Foreskin fibroblast (primary cell): ENCODE measurements at places on chromosomes 16 and 17.
A peak's percentile ranks its signal among the peaks of the same experiment; 100 is the strongest.

- peak; percentile 52 for DNase-seq
Observed at GRCh38 chr16:54928411-54929089, 2.1 kb upstream of the IRX5 start.

- no peak for DNase-seq
Observed at GRCh38 chr17:40328386-40328766, 19.4 kb downstream of the RARA start.

DNA sequence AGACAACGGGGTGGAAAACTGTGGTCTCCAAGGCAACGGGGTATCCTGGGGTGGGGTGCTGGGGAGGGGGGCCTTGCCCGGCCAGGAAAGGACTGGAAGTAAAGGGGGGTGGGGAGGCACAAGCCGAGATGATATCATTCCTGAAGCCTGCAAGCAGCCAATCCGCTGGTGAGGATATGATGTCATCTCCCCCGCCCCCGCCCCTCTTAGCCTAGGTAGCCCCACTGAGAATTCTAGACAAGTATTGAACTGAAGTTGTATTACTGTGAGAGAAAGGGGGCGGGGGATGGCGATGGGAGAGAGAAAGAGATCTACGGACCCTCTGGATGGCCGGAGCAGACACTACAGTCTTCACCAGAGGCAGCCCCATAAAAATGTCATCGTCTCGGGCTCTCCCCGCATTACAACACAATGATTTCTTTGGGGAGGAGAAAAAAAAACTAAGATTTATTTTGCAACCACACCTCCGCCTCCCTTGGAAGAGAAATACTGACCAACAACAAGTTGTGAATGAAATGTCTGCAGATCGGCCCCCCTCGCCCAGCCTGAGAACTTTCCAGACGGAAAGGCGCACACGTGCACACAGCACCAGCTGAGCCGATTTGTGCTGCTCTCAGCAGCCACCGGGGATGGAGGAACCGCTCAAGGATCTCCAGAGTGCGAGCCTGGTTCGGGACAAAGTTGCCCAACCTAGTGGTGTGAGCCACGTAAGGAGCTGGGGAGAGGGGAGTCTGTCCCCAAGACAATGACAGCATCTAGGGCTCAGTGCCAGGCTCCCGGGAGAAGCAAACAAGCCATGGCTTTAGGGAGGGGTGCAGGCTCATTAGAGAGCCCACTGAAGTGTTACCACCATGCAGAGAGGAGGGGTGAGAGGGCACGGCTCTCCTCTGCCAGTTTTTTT is 222.1 kb downstream of the SOX9 start:
- DNase-seq, result no peak

DNA sequence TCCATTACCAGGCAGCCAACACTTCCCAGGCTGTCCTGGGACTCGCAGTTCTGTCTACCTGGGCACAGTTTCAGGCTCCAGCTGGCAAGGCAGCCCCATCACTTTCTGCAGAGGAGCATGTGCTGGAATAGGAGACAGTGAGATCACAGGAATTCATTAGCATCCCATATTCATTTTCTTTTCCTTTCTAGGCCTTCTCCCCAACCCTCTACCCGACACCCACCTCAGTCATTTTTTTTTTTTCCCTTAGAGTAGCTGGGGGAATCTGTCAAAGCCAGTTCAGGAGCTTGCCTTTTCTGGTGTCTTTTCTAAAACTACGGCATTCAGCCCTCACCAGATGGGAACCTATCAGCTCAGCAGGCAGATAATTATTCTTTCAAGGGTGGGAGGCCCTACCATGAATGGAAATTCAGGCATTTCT is 42.4 kb upstream of the FBXO47 start:
- no peak for DNase-seq

- no peak for DNase-seq
Observed at GRCh38 chr16:23902034-23902747, 66.4 kb downstream of the PRKCB start.

GRCh38 chr17:69729944-69730343 is 315.4 kb downstream of the MAP2K6 start:
- DNase-seq, result peak; percentile 67

GRCh38 chr17:61402978-61403800 is 3.5 kb downstream of the TBX2 start:
- peak; percentile 70 for DNase-seq

- no peak for DNase-seq
Observed at GRCh38 chr16:76984196-76984595, 206.8 kb upstream of the MON1B start.

- DNase-seq, result no peak
Observed at GRCh38 chr17:81635431-81635830, 1.5 kb downstream of the NPLOC4 start.

GRCh38 chr16:89036776-89037175 is 56.9 kb upstream of the ACSF3 start:
- no peak for DNase-seq

DNA sequence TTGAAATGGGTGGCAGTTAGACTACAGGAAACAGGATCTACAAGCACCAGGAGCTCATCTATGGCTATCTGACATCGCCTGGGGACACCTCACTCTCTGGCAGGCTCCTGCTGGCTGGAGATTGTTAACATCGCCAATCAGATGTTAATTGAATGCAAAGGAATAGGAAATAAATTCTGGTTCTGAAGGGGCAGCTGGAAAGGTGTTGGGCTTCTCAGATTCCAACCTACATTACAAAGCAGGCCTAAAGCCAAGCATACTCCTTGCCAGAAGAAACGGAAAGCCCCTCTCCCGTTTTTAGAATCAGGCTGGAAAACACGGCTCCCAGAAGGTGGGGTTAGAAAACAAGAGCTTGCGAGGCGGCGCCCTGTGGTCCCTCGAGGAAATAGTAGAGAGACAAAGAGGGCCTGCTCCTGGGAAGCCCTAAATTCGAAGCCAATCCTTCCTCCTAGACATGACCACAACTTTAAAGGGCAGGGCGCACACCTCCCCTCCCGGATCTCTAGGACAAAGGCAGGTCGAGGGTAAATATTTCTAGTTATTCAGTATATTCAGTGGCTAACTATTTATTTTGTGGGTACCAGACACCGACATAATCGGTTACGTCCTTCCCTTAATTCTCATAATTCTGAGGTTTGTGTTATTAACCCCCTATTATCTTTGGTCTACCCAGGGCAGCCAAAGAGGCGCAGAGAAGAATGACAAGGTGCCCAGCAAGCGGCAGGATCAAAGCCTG is 763 bp upstream of the TOM1L1 start:
- no peak for DNase-seq

- DNase-seq, result no peak
Observed at GRCh38 chr17:10447026-10447931, 22.1 kb downstream of the MYH4 start.

- no peak for DNase-seq
Observed at GRCh38 chr17:79748295-79749099, 17.8 kb downstream of the ENPP7 start.

- no peak for DNase-seq
Observed at GRCh38 chr17:80668375-80669148, 123.9 kb downstream of the RPTOR start.

- no peak for DNase-seq
Observed at GRCh38 chr16:69424935-69425784, 741 bp downstream of the CYB5B start.

DNA sequence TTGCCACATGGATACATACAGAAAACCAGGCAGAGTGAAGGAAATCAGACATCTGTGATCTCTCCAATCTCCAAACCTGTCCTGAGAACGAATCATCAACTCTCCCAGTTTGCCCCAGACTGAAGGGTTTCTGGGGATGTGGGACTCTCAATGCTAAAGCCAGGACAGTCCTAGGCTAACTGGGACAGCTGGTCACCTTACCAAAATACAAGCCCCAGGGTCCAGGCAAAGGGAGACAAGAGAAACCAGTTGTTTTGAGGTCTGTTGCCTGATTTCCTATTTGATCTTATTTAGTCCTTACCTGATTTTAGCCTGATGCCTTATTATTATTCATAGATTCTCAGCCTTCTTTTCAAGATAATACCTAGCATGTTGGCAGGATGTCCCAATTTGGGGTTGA is 51.7 kb upstream of the TAC4 start:
- DNase-seq, result no peak

- DNase-seq, result no peak
Observed at GRCh38 chr17:78300962-78301820, 58.7 kb downstream of the SOCS3 start.

- DNase-seq, result no peak
Observed at GRCh38 chr17:39536468-39536867, 71.3 kb downstream of the NEUROD2 start.

DNA sequence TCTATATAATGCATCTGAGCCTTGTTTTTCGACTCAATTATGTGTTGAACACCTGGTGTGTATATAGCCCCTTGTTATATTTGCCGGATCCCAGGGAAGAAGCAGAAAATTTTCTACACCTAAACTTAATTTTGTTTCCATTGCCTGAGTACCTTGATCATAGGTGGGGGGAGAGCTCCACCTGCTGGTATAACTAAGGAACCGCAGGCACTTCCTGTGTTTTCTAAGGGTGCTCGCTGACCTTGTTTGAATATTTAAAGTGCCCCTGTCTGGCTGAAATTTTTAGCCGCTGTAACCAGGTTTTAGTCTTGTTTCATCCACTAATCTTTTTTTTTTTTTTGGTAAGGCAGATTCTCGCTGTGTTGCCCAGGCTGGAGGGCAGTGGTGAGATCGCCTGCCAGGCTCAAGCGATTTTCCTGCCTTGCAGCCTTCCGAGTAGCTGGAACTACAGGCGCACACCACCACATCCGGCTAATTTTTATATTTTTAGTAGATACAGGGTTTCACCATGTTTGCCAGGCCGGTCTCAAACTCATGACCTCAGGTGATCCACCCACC is 6.5 kb upstream of the NUBP1 start:
- peak; percentile 79 for DNase-seq

DNA sequence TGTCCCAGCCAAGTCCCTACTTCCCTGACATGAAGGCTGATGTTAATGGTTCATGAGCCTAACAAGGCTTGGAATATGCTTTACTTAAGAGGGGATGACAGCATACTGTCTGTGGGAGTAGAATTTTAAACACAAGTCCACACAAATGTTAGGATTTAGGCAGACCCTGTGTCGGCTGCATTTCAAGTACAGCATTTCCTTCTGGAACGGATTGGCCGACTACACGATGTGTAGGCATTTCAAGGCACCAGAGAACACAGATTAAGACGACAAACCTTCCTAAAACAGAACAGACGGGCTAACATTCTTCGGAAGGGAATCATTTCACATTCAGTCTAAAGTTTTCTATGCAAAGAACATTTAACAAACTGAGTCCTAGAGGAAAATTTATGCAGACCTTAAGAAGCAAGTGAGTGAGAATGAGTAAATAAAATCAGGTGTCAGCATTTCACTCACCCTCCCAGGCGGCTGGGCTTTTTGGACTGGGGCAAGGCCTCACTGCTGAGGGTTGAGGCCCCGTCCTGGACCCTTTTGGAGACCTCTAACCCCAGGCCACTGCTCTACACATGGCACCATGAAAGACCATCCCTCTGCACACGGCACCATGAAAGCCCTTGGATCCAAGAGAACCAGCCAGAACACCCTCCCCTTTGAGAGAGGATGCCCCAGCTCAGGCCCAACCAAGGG is 67.5 kb downstream of the SMPD3 start:
- no peak for DNase-seq
